ENCODE measurements at places on chromosomes 6 and 20.

- no peak for DNase-seq
These were observed 26.2 kb downstream of the CTCFL start for GRCh38 chr20:57498425-57499400.

- DNase-seq: no peak
These were observed 52.9 kb downstream of the NOL4L start for GRCh38 chr20:32532246-32532645.

DNA sequence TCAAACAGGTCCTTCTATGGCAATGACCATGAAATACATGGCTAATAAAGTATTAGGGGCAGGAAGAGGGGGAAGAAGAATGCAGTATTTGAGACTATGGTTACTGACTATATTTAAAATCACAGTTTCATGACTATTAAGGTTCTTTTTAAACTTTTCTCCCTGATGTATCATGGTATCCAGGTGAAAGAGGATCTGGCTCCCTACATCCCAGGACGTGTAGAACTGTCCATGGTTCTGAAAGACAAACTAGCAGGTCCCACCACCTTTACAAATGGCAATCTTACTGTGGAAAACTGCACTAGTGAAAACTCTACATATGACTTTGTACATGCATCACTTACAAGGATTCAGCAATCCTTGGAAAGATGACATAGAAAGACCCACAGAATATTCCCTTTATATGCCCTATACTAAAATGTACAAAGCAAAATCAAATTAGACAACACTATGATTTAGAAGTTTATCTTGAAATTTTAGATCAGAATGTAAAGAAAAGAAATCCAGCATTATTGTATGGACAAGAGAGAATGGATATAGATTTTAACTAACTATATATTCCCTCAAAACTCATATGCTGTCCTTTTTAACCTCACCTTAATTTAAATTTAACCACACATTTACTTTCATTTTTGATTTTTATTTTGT, 33.5 kb downstream of the RPP21 start:
- DNase-seq: no peak

DNA sequence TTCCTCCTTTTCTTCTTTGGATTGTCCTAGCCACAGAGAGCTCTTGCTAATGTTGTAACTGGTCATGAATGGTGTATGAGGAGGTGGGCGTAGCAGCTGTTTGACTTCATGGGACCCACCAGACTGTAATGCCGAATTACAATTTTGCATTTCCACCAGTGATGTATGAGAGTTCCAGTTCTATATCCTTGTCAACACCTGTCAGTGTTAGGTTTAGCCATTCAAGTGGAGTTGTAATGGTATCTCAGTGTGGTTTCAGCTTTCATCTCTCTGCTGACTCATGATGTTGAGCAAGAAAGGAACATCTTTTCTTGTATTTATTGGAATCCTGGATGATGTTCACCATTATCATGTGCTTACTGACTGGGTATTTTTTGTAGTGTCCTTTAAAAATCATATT, 5.1 kb downstream of the IGF2R start:
- no peak for DNase-seq

- no peak for DNase-seq
These were observed 10.4 kb upstream of the ABHD16B start for GRCh38 chr20:63850689-63851547.

DNA sequence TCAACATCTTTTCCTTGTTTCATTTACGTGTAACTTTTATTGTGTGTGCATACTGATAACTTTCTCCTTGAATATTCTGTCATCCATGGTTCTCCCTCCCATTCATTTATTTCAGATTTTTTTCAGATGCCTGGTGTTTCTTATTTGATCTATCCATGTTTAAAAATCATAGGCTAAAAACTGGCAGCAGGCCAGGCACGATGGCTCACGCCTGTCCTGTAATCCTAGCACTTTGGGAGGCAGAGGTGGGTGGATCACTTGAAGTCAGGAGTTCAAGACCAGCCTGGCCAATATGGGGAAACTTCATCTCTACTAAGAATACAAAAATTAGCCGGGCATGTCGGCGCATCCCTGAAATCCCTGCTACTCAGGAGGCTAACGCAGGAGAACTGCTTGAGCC, 31.1 kb downstream of the ABT1 start:
- DNase-seq: no peak

- no peak for DNase-seq
These were observed 20.3 kb downstream of the POFUT1 start for GRCh38 chr20:32227744-32228688.

- no peak for DNase-seq
These were observed 48.6 kb downstream of the PSMB1 start for GRCh38 chr6:170504479-170504878.

DNA sequence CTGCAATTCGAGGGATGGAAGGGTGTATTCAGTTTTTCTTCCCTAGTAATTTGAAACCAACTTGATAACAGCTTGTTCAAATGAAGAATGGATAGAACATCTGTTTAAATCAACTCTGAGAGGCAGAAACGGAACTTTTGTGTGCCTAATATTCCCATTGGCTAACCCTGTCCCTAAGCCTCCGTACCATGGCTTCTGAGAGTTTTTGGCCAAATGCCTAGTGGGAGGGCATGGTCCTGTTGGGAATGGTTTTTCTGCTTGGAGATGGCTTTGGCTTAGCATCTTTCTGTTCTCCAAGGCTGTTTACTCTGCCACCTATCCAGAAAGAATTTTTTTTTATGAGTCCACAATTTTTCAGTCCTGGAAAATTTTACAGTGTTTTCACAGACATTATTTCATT, 126.7 kb upstream of the MLIP start:
- no peak for DNase-seq

- DNase-seq: peak; percentile 5
These were observed at the start of gene RBM24 for GRCh38 chr6:17281100-17281496. TSS of gene RBM24 (plus strand) at chr6:17281361. CDS start at chr6:17281582, 221 bp downstream.

DNA sequence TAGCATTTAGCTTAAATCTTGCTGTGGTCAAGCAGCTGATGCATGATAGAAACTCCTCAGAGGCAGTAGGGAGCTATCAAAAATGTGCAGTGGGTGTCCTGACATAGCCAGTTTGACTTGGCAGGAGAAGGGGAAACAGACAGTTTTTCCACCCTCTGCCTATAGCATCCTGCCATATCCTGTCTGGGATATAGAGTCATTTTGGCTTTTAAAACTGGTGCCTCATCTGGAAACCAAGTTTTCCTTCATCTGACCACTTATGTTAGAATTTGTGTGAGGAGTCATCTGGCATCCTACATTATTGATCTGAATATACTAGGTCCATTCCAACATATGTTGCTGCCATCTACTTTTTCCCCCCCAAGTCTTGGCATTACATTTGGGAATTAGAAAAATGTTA, 284.1 kb downstream of the CD109 start:
- no peak for DNase-seq

DNA sequence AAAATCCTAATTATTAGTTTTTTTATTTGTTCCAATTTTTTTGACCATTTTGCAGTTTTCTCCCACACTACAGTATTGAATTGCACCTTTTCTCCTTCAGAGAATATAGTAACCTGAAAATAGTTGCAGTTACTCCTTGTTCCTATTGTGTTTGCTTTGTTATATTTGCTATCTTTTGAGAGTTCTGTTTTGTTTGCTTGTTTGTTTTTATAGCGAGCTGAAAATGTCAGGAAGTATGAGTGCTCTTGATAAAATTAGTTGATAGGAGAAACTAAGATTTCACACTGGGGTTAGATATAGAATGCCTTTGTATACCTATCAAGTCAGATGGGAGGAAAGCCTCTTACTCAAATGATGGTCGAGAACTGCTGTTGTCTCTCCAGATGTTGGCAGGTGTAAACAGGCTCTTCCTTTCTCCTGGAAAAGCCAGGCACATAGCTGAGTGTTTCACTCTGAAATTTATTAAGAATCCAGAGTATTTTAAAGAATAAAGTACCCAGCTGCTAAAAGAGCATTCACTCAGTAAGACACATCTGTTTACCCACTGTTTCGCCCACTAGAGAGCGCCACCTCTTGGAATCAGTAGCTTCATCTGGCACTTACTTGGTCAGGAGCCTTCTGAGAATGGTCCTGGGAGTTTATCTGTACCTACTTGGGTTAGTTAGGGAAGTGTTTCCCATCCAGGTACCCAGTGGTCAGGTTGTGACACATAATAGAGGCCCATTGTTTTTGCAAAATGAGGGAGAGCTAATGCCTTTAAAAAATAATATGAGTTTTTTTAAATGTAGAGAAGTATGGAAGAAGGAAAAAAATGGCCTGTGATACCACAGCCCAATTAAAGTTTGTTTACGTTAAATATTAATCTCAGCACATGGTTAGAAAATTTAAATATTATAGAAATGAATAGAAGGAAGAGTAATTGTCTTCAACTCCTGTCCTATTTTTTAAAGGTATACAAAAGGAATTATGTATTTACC, 11.2 kb downstream of the NT5DC1 start:
- DNase-seq: peak; percentile 5

DNA sequence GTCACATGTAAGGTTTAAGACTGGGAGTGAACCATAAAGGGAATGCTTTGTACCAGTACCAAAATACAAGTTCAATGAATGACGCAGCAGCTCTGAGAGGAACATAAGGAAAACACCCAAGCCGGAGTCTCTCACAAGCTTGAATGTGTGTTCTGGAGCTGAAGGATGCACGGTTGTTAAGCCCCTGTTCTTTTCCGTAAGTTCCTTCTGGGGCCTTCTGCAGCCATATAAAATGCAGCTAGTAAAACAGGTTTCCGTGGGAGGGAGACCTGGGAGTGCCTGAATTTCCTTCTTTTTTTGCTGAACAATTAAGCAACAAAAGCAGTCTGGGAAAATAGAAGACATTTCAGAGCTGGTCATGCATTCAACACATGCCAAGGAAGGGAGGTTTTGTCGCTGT, 73.2 kb upstream of the JAG1 start:
- no peak for DNase-seq

- DNase-seq: no peak
These were observed 78.8 kb downstream of the TAF4 start for GRCh38 chr20:61986762-61987321.

- no peak for DNase-seq
These were observed 72.0 kb downstream of the OPRM1 start for GRCh38 chr6:154111025-154111424.

- no peak for DNase-seq
These were observed 172.6 kb downstream of the CD83 start for GRCh38 chr6:14290041-14290771.

Data from activated CD4-positive, alpha-beta T cell treated with anti-CD3 and anti-CD28 coated beads for 4 hours (primary cell).